ENCODE measurements at places on chromosomes 4 and X.

DNA sequence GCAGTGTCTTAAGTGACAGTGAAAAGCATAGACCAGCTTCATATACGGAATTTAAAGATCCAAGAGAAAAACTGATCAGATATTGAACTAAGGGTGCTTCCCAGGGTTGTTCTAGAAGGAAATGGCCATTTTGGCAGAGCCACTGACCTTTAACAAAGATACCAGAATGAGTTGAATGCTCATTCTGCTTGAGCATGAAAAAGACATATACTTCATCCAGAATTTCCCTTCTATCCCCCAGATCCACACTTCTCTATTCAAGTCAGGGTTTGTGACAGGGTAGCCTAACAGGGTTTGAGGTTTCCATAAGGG is 45.6 kb upstream of the FAM9C start:
- no peak for DNase-seq

- DNase-seq: no peak
These were observed 30.3 kb upstream of the NAF1 start for GRCh38 chr4:163196926-163197480.

DNA sequence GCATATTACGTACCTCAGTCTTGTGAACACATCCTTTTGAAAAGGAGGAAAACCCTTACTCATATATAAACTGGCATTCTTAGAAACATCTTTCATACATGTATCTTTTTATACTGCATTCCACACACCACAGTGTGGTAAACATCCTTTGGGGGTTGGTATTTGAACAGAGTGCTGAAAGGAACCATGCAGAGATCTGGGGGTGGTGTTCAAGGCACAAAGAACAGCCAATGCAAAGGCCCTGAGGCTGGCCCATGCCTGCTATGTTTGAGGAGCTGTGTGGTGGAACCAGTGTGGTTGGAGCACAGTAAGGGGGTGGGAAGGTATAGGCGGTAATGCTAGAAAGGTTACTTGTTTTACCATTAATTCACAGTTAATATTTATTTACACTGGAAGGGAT is 2.0 kb downstream of the ELK1 start:
- DNase-seq: no peak

- DNase-seq: no peak
These were observed 44.6 kb upstream of the LEF1 start for GRCh38 chr4:108213308-108213707.

DNA sequence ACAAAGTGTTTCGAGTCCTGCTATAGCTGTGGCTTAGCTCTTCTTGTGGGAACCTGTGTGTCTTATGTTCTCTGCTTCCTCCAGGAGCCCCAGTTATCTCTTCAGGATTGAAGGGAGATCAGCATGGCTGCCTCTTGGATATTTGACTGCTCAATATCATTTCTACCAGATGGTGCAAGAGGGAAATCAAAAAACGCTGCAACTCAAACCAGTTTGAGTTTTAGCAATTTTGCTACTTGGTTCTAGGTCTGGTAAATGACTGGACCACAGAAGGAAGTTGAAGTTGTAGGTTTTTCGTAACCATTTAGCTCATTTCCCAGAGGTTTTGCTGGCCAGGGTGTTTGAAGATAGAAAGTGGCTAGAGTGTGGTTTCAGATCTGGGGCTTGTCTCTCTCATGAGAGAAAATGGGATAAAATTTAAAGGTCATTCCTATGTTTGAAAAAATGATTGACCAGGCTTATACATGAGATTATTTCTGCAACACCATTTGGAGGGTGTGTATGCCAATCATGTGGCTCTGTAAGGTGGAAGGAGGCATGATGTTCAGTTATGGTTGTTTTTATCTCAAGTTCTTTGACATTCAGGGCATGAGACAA is 210.4 kb downstream of the SPRY1 start:
- DNase-seq: no peak

GRCh38 chr4:139889901-139890300 is 224.3 kb downstream of the MGST2 start:
- no peak for DNase-seq

DNA sequence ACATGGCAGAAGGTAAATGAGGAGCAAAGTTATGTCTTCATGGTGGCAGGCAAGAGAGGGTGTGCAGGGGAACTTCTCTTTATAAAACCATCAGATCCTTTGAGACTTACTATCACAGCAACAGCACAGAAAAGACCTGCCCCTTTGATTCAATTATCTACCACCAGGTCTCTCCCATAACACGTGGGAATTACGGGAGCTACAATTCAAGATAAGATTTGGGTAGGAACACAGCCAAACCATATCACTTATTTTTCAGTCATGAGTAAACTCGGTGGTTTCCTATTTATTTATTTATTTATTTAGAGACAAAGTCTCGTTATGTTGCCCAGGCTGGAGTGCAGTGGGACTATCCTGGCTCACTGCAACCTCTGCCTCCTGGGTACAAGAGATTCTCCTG is 22.1 kb downstream of the CXCL1 start:
- DNase-seq: no peak

GRCh38 chr4:87717276-87718031 is 67.4 kb downstream of the DMP1 start:
- no peak for DNase-seq

- DNase-seq: no peak
These were observed 33.6 kb downstream of the BCOR start for GRCh38 chrX:40064055-40064597.

DNA sequence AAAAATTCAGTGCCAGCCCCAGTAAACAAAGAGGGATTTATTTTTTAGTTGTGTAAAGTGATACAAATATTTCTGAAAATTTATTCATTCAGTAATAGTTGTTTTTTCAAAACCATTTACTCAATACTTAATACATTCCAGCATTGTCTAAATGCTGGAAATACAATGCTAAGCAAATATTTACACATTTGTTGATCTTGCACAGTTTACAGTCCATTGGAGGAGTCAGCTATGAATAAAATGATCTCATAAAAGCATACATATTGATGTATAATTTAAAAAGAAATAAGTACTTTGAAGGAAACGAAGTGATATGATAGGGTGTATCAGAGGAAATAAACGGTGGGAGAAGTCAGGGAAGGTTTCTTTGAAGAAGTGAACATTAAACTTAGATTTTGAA is 1942.1 kb upstream of the ADGRL3 start:
- no peak for DNase-seq

- DNase-seq: no peak
These were observed 283.0 kb upstream of the GPC4 start for GRCh38 chrX:133698298-133698697.

GRCh38 chr4:122826079-122826527 is 528 bp upstream of the FGF2 start:
- peak; percentile 39 for DNase-seq
